ENCODE measurements at places on chromosomes 3 and 15.

DNA sequence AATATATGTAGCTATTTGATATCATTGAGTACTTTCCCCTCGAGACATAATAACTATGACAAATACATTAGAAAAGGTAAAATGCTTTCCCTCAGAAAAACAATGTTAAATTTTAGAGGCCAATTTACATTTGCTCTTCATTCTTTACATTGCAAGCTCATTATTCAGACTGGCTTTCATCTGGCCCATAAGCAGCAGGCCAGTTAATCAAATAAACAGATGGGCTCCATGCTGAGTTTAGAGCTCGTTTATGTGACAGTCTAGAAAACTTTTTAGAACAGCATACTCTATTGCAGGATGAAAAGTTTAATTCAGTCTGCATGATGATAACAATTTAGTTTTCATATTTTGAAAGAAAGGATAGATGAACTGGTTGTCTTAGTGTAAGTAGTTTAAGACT is 150.6 kb downstream of the DUT start:
- DNase-seq: no peak

GRCh38 chr3:136021803-136022202 is 56.3 kb downstream of the PPP2R3A start:
- DNase-seq: no peak

- no peak for DNase-seq
These were observed 212.5 kb downstream of the XXYLT1 start for GRCh38 chr3:195058336-195059005.

- DNase-seq: no peak
These were observed 37.8 kb downstream of the SLC24A1 start for GRCh38 chr15:65659502-65660052.

- no peak for DNase-seq
These were observed 120.6 kb downstream of the PPM1L start for GRCh38 chr3:160876643-160877042.

GRCh38 chr3:156793400-156793799 is 32.8 kb upstream of the LEKR1 start:
- DNase-seq: no peak

- DNase-seq: no peak
These were observed 12.3 kb upstream of the PGPEP1L start for GRCh38 chr15:99019558-99020540.

DNA sequence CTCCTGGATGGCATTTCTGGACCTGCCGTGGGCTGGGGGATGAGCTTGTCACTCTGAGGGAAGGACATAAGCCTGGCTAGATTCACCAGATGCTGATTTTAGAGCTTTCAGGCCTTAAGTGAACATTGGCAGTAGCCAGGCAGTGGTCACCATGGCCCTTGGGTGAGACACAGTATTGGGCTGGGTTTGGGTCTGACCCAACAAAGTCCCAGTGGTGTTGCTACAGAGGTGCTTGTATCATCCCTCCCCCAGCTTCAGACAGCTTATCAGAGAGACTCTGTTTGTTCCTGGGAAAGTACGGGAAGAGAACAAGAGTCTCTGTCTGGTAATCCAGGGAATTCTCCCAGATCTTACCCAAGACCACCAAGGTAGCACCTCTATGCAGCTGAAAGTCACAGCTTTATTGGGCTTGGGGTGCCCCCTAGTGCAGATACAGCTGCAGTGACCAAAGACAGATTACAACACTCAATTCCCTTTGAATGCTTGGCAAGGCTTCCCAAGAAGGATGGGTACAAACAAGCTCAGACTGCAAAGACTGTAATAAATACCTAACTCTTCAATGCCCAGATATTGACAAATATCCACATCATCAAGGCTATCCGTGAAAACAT is 9.8 kb upstream of the RUVBL1 start:
- DNase-seq: peak; percentile 52

DNA sequence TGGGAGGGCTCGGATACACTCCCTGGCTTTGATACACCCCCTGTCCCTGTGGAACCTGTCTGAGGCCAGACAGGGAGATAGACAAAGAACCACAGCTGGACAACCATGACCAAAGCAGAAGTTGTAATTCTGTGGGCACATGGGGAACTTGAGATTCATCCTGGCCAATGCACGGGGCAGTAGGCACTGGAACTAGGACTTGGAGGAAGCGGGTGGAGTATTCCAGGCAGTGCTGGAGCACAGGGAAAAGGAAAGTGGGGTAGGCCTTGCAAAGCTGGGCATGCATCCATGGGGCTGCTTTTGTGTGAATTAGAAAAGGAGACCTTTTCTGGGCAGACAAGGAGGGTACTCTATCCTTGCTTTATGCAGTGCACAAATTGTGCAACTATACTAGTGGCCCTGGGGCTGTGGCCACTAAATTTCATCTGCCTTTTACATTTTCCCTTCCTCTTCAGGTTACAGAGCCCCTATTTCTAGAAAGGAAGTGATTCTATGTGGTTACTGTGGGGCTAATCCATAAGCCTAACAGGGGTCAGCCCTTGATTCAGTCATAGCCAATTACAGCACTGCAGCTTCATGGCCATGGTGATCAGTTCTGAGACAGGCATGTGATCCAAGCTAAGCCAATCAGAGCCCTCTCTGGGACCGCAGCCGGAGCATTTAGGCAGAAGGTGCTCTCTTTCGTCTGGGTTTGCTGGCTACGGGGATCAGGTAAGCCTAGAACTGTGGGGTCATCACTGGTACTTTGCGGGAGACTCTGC is 21.0 kb downstream of the CRABP1 start:
- DNase-seq: no peak

- DNase-seq: no peak
These were observed 12.5 kb downstream of the DOCK3 start for GRCh38 chr3:50687127-50687751.

GRCh38 chr3:116230431-116231020 is 214.8 kb downstream of the LSAMP start:
- no peak for DNase-seq
